ENCODE measurements at places on chromosomes 7 and 10. TPM values are rescaled to one million over a fixed set of nuclear protein-coding genes. Genes with fewer than 3 reads are reported as not detected.

SPAG6 gene
- total RNA-seq = not detected

CREB5 gene
- total RNA-seq = 9.2 TPM

YKT6 gene
- 114 TPM for total RNA-seq

ST8SIA6 gene
- total RNA-seq = 0.88 TPM

CRYGN gene
- not detected for total RNA-seq

GBX1 gene
- not detected for total RNA-seq

PDSS1 gene
- 9.3 TPM for total RNA-seq

DOCK1 gene
- total RNA-seq = 43.1 TPM

All from epithelial cell of alveolus of lung (primary cell).